ENCODE measurements at places on chromosomes 6 and 20.

DNA sequence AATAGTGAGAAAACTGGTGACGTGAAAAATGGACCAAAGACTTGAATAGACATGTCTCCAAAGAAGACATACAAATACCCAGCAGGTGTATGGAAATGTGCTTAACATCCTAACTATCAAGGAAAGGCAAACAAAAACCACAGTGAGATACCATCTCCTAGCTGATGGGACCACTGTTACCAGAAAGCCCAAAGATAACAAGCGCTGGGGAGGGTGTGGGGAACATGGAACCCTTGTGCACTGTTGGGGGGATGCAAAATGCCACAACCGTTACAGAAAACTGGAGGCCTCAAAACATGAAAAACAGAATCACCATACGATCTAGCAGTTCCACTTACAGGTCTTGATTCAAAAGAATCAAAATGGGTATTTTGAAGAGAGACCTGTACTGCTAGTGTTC lies 19.8 kb upstream of the RBM38 start:
- DNase-seq, result no peak

DNA sequence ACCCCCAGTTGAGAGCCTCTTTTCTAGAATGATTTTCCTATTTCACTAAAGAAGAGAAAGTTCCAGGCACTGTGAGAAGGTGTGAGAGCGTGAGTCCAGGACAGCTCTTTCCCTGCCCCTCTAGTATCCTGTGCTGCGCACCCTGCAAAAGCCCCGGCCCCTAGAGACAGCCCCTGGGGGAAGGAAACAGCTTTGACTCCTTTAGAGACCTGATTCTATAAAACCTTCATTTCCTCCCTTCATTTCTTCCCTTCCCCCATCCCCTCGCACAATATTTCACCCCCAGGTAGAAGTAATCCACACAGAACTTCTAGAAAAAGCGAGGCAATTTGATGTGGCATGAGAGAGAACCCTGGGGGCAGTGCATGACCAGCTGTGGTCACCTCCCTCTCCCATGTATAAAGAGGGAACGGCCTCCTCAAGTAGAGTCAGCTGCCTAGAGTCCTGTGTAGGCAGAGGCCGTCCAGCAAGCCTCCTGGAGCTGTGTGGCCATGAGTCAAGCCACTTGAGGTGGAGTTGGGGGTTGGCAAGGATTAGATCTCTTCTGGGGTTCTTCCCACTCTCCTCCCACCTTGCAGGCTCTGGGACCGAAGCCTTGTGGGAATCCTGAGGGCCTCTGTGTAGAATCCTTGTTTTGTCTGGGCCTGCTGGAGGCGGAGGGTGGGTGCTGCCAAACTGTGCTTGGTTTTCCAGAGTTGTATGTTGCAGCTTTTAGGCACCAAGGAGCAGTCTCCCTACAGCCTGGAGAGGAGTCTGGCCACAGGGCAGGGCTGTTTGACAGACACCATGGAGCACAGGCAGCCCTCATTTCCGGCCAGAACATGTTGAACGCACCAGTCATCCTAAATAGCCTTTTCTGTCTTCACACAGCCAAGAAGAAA lies 41.7 kb downstream of the CHMP4B start:
- DNase-seq, result no peak

- no peak for DNase-seq
Measured at GRCh38 chr20:11687546-11688292, 230.0 kb upstream of the BTBD3 start.

DNA sequence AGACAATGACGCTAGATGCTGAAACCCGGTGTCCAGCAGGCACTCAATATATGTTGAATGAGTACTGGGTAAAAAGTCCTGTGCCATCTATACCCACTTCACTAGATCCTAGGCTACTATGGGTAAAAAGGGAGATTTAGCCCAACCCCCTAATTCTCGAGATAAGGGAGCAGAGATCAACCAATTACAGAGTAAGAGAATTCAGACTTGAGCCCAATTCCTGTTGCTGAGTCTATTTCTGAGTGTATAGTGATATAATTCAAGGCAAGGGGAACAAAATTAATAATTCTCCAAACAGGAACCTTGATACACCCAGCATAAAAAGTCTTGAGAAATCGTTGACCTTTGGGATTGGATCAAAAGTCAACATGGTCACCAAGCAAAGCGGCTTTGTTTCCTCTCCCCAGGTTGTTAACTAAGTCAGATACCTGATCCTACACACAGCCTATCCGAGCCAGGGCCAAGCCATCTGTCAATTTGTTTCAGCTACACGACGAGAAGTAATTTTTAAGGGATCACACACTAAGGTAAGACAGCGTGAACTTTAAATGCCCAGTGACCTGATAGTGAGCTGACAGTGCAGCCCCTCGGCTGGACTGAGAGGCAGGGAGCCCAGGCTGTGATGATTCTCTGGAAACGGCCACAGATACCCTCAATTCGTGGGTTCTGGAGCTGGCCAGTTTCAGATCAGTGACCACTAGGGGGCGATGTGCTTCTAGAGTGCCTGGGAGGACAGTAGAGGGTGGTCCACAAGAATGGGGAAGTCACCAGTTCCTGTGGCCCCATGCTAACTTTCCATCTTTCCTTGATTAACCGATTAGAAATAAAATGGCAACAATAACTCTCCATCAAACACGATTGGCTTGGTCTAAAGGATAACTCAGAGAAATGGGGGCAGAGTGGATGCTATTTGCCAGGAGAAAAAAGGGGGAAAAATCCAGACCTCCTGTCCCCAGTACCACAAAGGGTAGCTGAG lies 46.2 kb downstream of the SLC22A23 start:
- peak; percentile 51 for DNase-seq
